ENCODE measurements at places on chromosomes 1 and 21.

DNA sequence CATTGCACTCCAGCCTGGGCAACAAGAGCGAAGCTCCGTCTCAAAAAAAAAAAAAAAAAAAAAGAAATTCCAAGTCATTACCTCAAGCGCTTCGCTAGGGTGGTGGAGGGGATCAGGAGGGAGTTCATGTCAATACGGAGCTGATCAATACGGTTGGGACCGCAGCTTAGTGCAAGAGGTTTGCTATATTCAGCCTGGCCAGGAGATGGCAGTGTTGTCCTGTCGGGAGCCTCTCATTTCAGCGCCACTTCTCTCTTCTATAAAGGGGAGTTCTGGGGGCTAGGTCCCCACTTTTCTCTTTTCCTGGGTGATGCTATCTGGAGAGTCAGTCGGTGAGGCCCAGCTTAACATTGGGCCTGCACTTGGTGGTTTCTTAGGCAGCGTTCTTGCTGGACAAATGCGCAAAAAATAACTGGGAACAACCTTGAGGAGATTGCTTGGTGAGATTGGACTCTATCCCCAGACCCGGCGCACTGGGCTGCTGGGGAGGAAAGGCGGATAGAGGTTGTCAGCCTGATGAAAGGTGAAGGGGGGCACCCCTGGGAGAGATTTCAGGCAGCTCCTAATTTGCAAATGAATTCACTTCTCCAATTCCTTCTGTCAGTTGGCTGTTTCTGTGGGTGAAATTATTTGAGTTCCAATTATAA, 40.4 kb downstream of the KIAA0040 start:
- DNase-seq, result no peak

DNA sequence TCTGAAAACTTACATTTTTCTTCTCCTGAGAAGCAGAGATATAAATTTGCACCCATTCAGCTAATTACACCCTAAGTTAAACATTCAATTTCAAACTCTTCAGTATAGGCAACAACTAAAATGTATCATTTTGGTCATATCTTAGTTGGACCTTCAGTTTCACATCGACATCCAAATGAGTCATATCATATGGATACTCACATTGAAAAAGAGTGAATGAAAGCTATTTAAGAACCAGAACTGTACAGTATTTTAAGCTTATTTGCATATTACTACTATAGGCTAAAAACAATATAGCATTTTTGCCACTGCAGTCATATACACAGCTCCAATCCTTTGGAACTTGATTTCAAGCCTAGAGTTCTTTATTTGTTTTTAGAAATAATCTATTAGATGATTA, 33.6 kb downstream of the USP25 start:
- no peak for DNase-seq

DNA sequence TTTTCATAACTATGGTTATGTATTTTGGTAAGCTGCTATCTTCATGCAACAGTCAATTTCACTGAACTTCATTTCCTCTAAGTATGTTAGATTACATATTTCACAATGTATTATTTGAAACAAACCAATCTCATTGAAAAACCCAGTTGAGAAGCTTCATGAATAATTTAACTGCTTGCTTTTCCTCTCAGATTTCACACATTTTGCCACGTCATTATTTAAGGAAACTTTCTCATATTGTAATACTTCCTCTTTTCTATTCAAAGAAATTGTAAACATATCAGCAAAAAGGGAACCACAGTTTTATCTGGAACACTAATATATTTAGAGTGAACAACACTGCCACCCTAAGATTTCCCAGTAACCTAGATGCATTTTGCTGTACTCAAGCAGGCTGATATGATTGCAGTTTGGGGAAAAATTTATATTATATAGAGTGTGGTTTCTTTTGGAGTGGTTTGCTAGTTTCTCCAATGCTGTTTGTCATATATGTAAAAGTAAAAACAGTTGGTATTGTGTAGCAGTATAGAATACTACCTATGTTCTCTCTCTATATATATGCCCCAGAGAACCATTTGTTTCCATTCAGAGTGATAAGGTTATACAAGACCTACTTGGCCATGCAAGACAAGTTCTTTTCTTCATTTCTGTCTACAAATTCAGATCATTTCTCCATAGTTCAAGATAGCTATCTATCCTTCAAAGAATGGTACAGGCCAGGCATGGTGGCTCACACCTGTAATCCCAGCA, 28.4 kb upstream of the AHCTF1 start:
- no peak for DNase-seq

GRCh38 chr1:162497104-162497722, 405 bp upstream of the UHMK1 start:
- no peak for DNase-seq

DNA sequence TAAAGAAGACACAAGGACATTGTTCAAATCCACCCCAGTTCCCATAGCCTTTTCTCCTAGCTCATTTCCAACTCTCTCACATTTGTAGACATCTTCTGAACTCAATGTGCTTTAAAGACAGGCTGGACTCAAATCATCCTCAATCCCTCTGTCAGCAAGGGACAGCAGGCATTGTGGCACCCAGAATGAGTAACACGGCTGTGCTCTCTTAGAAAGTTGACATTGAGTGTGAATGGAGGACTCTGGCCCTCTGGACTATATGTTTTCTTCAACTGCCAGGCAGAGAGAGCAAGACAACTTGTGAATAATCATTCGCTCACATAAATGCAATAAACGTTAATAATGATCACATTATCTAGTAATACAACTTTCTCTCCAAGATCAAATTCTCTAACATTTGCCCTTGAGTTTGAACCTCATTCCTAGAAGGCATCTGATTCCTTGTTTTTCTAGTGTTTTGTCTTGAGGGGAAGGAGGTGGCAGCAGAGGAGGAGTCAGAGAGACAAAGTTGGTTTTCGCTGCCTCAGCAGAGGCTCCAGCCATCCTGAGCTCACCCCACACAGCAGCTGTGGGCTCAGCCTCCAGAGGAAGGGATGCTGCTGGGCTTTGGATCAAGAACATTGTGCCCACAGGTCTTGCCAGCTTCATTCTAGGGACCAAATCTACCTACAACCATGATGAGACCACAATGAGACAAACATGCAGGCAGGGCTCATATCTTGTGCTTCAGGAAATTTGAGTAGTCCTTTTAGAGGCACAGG, 85.1 kb downstream of the BCAR3 start:
- DNase-seq, result no peak

GRCh38 chr1:160354388-160354985, 11.3 kb downstream of the NCSTN start:
- DNase-seq, result no peak

GRCh38 chr1:159408862-159409400, 23.1 kb upstream of the OR10J4 start:
- DNase-seq, result no peak

GRCh38 chr1:153578936-153579335, 13.3 kb upstream of the S100A2 start:
- DNase-seq, result no peak

GRCh38 chr1:172906778-172907592, 143.8 kb downstream of the TNFSF18 start:
- no peak for DNase-seq

- no peak for DNase-seq
These were observed 86.0 kb upstream of the MAP10 start for GRCh38 chr1:232718928-232719927.

DNA sequence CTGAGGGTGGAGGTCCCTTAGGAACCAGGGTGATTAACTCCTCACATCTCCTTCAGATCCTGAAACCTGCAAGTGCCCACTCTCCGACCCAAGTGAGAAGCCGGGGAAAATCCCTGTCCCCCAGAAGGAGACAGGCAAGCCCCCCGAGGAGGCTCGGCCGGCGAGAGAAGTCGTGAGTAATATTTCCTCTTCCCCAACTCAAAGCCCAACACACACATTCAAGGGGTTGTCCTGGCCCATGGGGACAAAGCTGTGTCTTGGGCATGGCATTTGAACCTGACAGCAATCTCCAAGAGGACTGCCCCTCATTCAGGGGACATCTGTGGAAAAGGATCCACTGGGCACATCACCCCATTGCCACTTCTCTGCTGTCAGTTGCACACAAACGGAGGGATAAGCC, 23.6 kb downstream of the VASH2 start:
- no peak for DNase-seq

DNA sequence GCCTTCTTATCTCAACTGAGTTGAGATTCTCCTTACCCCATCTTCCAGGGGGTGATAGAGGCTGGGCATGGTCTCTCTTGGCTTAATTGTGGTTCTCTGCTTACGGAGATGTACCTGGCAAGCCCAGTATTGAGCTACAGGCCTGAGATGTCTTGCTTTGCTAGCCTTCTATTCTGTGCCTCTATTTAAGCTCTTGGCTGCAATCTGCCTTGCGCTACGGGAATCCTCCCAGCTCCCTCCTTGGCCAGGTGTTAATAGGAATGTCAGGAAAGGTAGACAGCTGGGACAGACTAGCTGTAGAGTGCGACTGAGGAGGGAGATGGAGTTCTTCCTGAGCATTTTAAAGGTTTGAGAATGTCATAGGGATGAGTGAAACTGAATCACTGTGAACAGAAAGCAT, 10.6 kb upstream of the IKBKE start:
- no peak for DNase-seq

DNA sequence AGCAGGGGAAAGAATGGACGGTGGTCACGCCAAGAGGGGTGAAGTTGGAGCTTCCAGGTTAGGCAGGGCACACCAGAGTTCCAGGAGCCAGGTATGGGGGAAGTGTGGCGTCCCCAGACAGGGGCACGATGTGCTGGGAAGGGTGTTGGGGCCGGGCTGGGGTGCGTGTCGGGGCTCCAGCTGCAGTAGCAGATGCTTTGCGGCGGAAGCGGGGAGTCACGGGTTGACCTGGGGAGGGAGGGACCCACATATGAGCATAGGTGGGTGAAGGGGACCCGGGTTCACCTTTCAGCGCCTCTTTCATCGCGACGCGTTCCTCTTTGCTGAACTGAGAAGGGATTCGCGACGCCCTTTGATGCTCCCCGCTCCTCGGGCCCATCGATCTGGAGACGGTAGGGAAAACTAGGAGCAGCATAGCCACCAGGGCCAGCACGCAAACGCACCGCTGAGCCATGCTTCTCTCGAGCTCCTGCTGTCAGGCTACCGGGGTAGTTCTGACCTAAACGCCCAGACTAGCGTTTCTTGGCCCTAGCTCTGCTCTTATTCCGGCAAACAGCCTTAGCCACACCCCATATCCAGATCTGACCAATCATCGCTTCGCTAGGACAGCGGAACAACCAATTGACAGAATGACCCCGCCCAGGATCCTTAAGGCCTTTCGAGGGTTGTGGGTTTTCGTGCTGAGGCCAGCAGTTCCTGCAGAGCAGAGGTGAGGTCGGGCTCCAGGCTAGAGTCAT, at the start of gene PM20D1:
TSS of gene PM20D1 (minus strand) at position 514 of the 737 bp plus-strand sequence. CDS start at position 454, 60 bp downstream.
- DNase-seq, result peak; percentile 79

GRCh38 chr1:167617153-167618147, 12.6 kb upstream of the RCSD1 start:
- DNase-seq, result no peak

- DNase-seq, result no peak
These were observed 102.3 kb upstream of the NEK7 start for GRCh38 chr1:198054510-198054909.

DNA sequence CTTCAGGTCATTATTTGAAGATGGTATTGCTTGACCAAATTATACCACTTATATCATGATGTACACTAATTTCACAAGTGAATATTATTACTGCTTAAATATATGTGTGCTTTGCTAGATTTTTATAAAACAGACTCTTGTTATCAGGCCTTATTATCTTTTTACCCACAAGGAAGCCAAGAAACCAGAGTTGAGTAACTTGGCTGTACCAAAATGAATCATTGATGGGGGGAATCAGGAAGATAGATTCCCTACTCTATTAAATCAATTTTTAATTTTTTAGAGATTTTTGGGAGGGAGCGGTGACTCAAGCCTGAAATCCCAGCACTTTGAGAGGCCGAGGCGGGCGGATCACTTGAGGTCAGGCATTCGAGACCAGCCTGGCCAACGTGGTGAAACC, 16.0 kb upstream of the SCCPDH start:
- no peak for DNase-seq

GRCh38 chr1:31699341-31699891, 4.4 kb downstream of the COL16A1 start:
- DNase-seq, result no peak

GRCh38 chr1:203153989-203154821, 21.4 kb downstream of the MYBPH start:
- DNase-seq, result no peak

DNA sequence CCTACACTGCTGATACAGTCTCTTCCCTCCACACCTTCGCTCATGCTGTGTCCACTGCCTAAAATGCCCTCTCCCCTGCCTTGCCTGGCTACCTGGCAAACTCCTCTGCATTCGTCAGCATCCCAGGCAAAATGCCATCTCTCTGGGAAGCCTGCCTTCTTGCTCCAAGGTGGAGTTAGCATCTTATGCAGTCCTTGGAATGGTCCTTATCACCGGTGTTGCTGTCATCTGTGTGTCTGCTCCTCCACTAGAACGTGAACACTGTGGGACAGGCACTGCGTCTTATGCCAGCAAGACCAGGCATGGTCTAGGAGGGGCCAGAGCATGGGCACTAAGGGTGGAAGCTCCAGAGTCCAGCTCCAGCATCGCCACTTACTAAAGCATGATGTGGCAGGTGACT, 211.8 kb downstream of the MATN1 start:
- DNase-seq, result no peak

DNA sequence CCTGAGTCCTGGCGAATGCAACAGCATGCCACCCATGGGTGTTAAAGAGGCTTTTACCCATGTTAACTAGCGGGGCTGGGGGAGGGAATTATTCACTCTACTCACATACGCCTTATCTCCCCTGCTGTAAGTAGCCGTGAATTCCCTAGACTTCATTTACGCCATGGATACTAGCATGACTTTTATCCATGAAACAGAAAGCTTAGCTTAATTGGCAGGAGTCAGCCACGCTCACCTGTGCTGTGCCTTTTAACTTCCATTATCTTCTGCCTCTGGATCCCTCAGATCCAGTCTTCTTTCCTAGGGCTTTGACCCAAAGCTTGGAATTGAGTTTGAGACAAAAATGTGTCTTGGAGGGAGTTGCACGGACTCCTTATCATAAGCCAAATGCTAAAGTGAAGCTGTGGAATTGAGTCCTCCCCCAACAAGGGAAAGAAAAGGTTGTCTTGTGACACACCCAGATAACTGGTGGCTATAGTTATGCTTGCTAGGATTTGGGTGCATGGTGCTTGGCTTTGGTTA, 9.7 kb upstream of the NASP start:
- no peak for DNase-seq

DNA sequence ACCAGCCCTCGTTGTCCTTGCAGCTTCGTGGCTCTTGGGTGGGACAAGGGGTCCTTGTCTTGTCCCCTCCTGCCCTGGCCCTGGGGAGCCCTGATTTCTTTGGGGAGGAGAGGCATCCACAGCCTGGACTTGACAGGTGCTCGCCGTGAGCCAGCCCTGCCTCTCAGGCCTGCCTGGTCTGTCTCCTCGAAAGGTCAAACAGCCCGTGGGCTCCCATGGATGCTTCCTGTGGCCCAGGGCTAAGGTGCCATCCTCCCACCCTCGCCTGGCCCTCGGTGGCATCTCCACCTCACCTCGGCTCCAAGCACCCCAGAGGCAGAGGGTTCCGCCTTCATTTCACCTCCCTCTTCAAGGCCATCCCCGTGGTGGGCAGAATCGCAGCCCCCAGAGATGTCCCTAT, 9.0 kb downstream of the LRRC3 start:
- DNase-seq, result no peak

GRCh38 chr1:89633800-89634625, 1.1 kb downstream of the LRRC8C start:
- peak; percentile 15 for DNase-seq

All from right renal pelvis (tissue), 4 donors.